ENCODE measurements at places on chromosomes 16 and 17.

- no peak for DNase-seq
Observed at GRCh38 chr16:87764600-87765472, 950 bp downstream of the KLHDC4 start.

DNA sequence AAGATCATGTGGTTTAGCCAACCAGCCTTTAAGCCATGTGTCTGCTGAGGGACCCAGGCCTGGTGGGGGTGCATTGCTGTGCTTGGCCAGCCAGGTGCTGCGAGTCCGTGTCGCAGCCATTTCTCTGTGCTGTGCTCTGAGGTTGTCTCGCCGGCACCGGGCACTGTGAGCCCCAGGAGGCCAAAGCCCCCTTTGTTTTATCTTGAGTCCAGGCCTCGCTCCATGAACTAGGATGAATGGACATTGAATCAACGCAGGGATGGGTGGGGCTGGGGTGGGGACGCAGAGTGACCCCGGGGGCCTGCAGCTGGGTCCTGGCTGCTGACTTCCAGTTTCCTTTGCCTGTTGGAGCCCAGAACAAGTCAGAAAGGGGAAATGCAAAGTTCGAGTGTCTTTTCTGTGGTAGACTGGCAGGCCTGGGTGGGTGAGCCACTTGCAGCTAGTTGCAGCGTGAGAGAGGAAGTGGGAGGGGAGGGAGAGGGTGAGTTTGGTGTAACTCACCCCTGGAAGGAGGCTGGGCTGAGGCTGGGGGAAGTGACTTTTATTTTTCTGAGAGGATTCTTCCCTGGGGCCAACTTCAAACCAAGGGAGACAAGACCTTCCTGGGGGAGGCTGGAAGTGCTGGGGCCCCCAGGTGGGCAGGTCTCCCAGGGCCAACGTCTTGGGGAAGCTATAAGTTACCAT is 324.7 kb downstream of the SEC14L1 start:
- DNase-seq, result no peak

- no peak for DNase-seq
Observed at GRCh38 chr17:37221865-37222264, 153.9 kb upstream of the C17orf78 start.

DNA sequence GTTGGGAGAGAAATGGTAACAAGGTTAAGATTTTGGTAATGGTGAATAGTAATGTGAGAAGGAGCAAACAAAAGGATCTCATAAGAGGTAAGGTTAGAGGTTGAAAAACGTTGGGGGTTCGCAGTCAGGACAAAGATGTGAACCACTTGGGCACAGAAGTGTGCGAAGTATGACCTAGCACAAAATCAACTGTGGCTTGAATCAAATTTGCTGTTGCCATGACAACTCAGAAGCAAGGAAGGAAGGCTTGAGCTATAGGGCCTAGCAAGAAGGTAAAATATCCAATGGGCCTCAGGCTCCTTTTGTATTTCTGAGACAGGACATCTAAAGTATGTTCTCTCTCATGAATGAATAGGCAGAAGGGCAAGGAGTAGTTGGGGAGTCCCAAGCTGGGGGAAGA is 24.5 kb upstream of the TEKT1 start:
- no peak for DNase-seq

DNA sequence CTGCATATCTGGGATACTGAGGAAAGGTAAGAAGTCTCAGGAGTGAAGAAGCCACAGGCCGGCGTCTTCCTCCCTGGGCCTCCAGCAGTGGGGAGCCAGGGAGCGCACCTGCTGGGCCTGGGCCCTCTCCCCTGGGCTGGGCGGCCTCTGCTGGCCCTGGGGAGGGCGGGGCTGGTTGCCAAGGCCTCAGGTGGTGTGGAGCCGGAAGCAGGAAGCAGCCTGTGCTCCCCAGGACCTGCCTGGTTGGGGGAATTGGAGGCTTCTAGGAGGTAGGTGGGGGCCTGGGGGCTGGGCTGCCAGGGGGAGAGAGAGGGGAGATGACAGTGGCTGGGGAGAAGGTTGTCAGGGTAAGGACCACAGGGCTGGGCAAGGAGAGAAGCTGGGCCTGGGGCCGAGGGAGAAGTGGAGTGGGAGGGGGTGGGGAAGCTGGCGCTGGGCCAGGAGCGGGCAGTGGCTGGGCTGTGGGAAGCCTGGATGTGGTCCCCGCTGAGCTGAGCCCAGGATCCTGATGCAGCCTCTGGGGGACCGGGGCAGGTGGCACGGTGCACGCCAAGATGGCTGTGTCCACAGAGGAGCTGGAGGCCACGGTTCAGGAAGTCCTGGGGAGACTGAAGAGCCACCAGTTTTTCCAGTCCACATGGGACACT is at the start of gene SMIM22:
Gene SMIM22, plus strand, starts transcription at position 189 of the 647 bp plus-strand sequence. Its CDS starts 366 bp downstream, at position 555.
- no peak for DNase-seq

DNA sequence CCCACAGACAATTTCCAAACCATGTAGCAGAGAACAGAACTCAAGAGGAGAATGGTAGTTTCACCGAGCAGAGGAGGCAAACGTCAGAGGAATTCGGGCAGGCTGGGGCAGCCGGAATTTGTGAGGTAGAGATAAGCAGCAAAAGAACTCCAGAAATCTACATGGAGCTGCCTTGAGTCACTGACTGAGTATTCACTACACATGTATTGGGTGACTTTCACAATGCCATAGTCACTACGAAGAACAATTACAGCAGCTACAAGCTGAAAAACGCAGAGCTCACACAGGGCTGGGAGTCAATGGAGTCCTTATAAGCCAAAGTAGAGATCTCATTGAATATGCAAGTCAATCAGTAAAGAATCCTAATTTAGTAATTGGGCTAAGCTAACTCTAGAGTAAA is 13.4 kb downstream of the CMC2 start:
- peak; percentile 54 for DNase-seq

- DNase-seq, result no peak
Observed at GRCh38 chr17:37841232-37841631, 83.0 kb upstream of the TBC1D3K start.
